MG63 (cell line): ENCODE measurements at places on chromosomes 7 and 10. TPM values are rescaled to one million over a fixed set of nuclear protein-coding genes. Genes with fewer than 3 reads are reported as not detected.

DNA sequence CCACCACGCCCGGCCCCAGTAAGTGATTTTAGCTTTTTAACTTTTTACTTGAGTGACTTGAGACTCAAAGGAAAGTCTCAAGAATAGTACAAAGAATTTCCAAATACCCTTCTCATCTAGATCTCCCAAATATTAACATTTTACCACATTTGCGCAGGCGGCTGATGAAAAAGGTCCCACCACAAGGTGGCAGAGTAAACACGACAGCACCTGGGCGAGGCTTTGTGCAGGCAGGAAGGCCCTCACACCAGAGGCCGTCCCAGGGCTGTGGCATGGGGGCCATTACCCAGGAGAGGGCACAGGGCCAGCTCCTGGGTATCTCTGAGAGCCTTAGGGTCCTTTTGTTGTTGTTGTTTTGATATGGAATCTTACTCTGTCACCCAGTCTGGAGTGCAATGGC, 50.0 kb upstream of the WIPI2 start:
- DNase-seq: peak; percentile 14

- DNase-seq: peak; percentile 62
Measured at GRCh38 chr10:77919713-77920108, 6.8 kb downstream of the DLG5 start.

HILPDA gene
- 7.6 and 10.0 TPM in 2 replicates for total RNA-seq

- no peak for DNase-seq
Measured at GRCh38 chr7:143012001-143012400, 14.9 kb downstream of the OR9A2 start.

DNA sequence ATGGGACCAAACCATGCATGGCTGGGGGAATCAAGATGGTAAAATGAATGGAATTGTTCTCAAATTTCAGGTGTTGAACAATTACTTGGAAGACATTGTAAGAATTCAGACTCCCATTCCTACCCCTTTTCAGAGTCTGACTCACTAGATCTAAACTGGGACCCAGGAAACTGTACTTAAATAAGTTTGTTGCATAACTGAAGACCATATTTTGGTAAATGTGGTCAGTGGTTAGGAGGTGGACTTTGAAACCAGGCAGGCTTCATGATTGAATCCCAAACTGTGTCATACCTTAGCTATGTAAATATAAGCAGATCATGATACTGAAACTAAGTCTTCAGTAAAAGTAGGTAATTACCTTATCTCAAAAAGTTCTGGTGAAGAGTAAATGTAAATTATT, 41.7 kb downstream of the ZWINT start:
- DNase-seq: no peak

DNA sequence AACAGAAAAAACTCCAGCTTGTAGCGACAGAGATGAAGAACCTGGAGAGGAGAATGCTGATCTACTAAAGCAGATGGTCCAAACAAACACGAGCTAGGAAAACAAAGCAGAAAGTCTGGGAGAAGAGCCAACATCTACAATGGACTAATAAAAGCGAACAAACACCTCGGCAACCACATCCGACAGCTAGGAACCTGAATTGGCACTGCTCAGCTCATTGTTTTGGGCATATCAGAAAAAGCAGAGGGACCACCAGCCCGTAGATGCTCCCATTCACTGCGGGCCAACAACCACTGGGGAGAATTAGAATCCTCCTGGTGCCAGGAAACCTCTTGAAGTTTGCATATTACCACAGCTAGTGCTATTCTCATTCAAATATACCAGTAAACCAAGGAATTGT, 204.7 kb downstream of the NXPH1 start:
- no peak for DNase-seq

TDRD1 gene
- total RNA-seq: not detected in 2 replicates

GARS1 gene
- total RNA-seq: 246 and 351 TPM in 2 replicates

SHOC2 gene
- total RNA-seq: 11.1 and 15.4 TPM in 2 replicates

PLCE1 gene
- total RNA-seq: 1.5 and 3.9 TPM in 2 replicates

DNA sequence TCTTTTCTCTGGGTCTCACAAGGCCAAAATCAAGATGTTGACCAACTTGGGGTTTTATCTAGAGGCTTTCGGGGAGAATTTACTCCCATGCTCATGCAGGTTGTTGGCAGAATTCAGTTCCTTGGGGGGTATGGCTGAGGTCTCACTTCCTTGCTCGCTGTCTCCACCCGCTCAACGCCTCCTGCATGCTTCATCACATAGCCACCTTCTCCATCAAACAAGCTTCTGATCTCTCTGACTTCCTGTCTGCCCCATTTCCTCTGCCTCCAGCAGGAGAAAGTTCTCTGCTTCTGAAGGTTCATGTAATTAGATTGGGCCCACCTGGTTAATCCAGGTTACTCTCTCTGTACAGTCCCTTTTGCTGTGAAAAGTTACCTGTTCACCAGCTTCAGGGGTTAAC, 179.1 kb upstream of the FZD1 start:
- DNase-seq: no peak

- no peak for DNase-seq
Measured at GRCh38 chr7:66352071-66352470, 146.9 kb downstream of the TPST1 start.

SPDYE11 gene
- not detected in 2 replicates for total RNA-seq

- DNase-seq: no peak
Measured at GRCh38 chr7:55570939-55571338, 1.4 kb downstream of the VOPP1 start.

DNA sequence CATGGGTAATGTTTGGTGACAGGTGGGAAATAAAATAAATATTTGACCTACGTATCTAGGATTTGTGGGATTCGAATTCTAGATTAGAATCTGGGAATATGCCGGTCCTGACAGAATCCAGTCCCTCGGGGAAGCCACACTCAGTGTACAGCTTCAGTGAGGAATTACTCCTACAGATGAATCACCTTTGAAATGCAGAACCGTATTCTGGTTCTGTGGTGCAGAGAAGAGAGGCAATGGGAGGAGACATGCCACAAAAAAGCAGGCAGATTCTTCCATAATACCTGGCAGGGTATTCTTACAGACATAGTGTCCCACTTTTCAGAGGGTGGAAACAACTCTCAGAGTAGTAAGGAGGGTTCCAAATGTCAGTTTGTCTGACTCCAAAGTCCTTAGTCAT, 286.9 kb downstream of the SORCS1 start:
- DNase-seq: no peak

- no peak for DNase-seq
Measured at GRCh38 chr10:96041146-96041545, 2.2 kb upstream of the CCNJ start.

- DNase-seq: no peak
Measured at GRCh38 chr7:120475994-120476393, 203.0 kb downstream of the KCND2 start.

DNA sequence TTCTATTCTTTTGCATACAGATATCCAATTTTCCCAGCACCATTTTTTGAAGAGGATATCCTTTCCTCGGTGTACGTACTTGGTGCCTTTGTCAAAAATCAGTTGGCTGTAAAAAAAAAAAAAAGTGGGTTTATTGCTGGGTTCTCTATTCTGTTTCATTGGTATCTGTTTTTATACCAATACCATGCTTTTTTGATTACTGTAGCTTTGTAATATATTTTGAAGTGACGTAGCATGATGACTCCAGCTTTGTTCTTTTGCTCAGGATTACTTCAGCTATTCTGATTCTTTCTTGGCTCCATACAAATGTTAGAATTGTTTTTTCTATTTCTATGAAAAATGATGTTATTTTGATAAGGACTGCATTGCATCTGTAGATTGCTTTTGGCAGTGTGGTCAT, 165.5 kb downstream of the MLLT10 start:
- DNase-seq: no peak

DNA sequence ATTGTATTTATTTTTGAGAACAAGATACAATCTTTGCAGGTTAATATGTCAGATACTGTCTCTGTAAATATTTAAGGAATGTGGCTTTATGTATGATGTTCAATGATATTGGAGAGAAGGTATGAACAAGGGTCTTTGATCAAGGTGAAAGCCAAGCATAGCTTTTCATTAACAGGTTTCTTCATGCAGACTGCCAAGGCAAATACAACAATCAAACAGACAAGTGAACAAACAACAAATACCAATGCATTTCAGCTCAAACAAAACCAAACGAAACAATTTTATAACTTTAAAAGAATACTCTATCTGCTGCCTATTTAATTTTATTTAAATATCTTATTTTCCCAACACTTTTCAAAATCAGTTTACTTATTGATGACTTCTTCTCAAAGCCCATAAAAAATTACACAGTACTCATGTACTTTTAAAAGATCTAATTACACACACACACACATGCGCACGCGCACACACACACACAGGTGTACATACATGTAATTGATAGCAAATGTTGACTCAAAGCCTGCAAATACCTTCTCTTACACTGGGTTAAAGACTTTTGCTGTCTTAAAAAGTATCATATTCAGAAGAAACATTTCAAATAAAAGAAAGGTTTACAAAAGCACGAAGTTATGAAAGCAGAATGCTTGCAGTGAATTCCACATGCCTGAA, 201.1 kb upstream of the CCDC6 start:
- no peak for DNase-seq

GRCh38 chr7:55531536-55531935, 40.8 kb downstream of the VOPP1 start:
- DNase-seq: no peak

CFTR gene
- not detected in 2 replicates for total RNA-seq

DNA sequence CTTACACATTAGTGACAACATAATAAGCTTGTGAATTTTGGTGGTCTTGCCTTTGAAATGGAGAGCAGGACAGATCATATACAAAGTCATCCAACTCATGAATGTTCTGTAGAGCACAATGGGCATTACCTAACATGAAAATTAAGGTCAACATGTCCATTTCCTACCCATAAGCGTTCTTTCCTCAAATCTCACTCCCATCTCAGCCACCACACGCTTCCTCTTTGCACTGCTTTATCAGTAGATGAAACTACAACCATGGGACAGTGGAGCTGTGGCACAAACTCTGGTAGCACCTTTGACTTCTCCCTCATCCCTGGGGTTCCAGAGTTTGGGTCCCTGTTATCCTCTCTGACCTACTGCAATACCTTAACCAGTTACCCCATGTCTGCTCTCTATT, 2.2 kb downstream of the PON2 start:
- no peak for DNase-seq

DNA sequence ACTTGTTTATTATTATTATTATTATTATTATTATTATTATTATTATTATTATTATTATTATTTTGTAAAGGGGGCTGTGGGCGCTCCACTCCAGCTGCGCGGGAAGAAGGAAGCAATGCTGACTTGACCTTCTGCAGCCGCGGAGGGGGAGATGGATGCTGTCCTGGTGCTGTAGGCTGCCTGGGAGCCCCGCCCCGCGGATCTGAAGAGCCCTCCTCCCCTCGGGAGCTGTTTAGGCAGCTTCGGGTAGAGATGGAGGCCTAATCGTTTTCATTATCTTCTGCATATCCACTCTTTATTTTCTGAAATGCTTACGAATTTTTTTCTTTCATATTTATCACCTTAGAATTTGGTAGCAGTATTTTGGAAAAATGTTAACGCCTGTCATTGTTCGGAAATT, 101.2 kb upstream of the KLF6 start:
- no peak for DNase-seq

DNA sequence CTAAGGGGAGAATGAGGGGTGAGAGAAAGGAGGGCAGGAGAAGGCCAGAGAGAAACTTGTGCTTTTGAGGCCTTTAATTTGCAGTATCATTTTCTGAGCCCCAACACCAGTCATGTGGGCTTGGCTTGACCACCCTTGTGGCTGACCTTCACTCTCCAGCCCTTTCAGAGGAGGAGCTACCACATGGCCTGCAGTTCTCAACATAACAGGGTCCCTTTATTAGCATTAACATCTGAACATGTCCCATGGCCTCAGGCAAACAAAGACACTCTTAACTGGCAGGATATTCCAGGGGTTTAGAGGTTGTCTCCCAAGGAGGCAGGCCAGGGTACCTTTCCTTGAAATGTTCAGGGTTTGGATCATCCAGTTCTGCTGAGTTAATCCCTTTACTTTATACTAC, 6.7 kb downstream of the ZNF713 start:
- DNase-seq: no peak
